HS-5 (cell line): ENCODE measurements at places on chromosomes 13 and 19.

DNA sequence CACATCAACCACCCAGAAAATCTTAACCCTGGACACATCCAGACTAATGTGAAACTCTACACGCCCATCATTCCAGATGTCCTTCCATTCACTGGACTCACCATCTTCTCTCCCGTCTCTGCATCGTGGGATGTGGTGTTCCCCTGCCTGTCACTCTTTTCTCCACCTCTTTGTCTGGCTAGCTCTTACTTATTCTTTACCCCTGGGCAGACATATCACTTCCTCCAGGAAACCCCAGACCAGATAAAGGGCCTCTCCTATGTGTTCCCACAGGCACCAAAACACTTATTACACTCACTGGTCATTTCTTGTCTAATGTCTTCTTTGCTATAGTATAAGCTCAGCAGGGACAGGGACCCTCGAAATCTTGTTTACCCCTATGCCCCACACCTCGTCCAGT, 109.3 kb upstream of the IPO5 start:
- DNase-seq = no peak

- DNase-seq = no peak
Measured at GRCh38 chr13:40153516-40153915, 498.1 kb downstream of the COG6 start.

- no peak for DNase-seq
Measured at GRCh38 chr13:37290716-37291505, 185.4 kb upstream of the CSNK1A1L start.

DNA sequence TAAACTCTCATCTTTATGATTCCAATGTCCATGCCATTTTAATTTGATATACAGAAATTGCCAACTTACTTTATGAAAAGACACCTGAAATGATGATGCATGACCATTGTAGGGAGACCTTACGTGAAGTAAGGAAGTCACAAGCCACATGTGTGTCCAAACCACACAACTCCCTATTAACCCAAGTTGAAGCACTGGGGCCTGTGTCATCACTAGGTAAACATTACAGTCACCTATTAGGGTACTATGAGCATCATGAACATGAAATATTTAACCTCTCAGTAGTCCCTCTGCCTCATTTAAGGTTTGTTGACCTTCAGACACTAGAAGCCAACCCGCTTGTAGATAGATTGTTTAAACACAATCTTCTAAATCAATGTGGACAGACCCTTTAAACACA, 576.9 kb downstream of the IRS2 start:
- no peak for DNase-seq

DNA sequence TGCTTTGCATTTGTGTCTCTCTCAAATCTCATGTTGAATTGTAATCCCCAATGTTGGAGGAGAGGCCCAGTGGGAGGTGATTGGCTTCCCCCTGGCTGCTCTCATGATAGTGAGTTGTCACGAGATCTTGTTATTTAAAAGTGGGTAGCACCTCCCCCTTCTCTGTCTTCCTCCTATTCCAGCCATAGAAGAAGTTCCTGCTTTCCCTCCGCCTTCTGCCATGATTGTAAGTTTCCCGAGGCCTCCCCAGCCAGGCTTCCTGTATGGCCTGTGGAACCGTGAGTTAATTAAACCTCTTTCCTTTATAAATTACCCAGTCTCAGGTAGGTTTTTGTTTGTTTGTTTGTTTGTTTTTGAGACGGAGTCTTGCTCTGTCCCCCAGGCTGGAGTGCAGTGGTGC, 3.8 kb downstream of the LILRA4 start:
- no peak for DNase-seq

- DNase-seq = no peak
Measured at GRCh38 chr19:28003543-28003942, 1209.4 kb downstream of the UQCRFS1 start.

DNA sequence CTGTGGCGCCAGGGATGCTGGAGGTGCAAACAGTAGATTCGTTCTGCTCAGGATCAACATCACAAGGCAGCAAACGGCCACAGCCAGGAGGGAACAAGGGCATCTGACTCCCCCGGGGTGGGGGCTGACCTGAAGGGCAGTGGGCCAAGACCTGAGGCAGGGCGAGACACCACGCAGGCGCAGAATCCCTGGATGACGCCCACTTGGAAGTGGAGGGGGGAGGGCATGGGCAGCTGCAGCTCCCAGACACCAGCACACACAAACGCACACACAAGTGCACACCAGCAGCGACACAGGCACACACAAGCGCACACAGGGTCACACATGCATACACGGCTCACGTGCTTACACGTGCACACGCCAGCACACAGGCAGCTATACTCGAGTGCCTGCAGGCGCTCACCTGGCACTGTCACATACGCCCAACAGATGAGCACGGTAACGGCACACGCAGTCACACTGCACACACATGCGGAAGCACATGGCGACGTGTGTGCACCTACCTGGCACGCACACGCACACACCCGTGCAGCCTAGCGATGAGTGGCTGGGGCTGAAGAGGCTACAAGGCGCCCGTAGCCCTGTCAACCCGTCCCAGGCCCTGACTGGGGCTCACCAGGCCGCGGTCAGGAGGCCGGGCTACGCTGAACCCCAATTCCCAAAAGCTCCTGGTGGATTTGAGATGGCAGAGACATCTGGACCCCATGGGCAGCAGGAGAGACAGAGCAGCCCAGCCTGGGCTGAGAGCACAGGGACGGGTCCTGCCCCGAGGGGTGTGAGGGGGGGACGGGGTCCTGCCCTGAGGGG, 5.5 kb downstream of the C2CD4C start:
- DNase-seq = no peak

GRCh38 chr13:72652681-72653080, 74.7 kb downstream of the MZT1 start:
- DNase-seq = no peak
